AG08395 (cell line): ENCODE measurements at places on chromosomes 3 and 15.

DNA sequence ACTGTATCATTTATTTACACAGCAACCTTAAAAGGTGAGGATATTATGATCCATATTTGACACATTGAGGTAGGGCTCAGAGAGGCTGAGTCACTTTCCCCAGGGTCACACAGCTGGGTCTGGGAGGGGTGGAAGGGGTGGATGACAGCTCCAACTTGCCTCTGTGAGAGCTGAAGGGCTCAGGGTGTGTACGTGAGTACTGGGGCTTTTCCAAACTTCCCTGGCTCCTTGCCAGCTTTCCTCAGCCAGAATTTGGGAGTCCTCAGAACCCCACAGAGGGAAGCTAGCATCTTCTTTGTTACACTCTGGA lies 58.3 kb upstream of the SLC6A11 start:
- no peak for DNase-seq

DNA sequence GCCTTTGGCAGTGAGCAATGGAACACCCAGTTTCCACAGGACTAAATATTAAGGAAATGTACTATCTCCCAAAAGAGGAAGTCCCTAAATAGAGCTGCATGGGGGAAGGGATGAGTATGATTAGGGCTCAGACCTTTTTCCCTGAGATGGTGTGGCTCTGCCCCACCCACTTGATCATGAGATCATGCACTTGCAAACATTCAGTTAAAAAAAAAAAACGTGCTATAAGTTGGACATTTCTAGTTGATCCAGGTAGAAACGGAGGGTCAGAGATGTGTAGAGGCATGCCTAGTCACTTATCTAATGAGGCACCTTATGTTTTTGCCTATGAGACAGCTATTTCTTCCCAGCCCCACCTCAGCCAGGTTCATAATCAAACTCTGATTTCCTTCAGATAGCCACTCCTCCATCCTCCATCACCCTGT lies 24.5 kb upstream of the SSR3 start:
- no peak for DNase-seq

DNA sequence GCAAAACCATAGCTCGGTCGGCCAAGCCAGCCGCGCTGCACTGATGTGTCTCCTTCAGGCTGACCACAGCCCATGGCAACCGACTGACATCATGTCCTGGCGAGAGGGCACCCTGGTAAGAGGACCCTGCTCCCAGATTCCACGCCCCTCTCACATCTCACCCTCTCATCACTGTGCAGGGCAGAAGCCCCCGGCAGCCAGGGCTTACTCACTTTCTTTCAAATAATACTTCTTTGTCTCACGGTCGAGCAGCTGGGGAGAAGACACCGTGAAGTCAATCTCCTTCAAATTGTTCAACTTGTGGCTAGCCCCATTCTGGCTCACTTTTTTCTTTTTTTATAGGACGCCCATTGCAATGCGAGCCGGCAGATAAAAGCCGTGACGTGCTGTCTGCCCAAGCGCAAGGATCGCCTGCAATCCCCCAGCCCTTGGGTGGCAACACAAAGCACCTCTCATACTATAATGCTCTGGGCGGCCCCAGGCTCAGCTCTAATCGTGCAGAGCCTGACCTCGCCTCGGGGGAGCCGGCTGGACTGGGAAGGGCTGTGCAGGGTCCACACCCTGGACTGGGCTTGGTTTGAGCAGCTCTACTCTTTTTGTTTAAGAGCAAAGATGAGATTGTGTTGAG lies 33.6 kb downstream of the VGLL4 start:
- DNase-seq, result no peak

DNA sequence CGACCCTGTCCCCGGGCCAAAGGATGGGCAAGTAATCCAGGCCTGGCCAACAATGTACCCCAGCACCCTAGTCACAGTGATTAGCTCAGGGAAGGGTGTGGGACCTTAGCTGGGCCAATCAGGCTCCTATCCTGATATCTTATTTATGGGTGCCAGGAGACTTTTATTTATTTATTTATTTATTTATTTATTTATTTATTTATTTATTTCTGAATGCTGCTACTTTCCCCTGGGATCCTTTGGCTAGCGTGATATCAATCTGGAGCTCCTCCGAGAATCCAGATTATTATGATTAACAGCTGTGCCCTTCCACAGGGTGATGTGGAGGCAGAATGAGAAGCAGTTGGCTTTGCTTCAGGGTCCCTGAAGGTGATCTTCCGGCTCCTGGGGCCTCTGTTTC lies 32.2 kb upstream of the BHLHE40 start:
- DNase-seq, result no peak

GRCh38 chr3:133429063-133429462 lies 29.2 kb downstream of the BFSP2 start:
- no peak for DNase-seq

- DNase-seq, result no peak
Measured at GRCh38 chr3:61227799-61228198, 23.5 kb downstream of the FHIT start.

DNA sequence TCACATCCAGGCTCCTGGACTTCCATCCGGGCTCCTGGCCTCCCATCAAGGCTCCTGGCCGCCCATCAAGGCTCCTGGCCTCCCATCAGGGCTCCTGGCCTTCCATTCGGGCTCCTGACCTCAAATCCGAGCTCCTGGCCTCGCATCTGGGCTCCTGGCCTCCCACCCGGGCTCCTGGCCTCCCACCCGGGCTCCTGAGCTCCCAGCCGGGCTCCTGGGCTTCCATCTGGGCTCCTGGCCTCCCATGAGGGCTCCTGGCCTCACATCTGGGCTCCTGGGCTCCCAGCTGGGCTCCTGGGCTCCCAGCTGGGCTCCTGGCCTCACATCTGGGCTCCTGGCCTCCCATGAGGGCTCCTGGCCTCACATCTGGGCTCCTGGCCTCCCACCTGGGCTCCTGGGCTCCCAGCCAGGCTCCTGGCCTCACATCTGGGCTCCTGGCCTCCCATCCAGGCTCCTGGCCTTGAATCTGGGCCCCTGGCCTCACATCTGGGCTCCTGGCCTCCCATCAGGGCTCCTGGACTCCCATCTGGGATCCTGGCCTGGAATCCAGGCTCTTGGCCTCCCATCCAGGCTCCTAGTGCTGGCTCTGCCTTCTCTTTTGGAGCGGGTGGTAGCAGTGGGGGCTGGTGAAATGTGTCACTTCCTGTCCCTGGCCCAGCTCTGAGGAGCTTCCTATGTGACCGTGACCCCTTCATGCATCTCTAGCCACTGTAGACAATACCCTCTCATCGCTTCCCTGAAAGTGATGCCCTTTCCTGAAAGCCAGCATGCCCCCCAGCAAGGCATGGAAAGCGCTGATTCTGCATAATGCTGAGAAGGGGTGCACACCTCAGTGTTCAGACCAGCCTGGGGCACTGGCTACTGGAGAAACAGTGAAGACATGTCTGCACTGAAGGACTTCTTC lies 62.7 kb upstream of the BLM start:
- no peak for DNase-seq

DNA sequence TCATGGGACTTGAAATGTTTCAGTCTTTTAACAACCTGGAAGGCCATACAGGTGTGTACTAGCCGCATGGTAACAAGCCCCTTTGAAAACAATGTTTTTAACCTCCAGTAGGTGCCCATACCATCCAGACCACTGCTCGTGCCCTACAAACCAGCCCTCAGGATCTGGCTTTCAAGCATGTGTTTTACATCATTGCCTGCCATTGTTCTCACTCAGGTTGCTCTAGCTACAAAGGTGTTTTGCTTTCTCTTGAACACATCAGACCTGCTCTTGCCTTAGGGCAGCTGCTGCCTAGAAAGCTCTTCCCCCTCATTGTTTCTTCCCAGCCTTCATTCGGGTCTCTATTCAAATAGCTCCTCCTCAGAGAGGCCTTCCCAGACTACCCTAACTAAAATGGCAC lies 32.3 kb upstream of the MAP3K13 start:
- no peak for DNase-seq

DNA sequence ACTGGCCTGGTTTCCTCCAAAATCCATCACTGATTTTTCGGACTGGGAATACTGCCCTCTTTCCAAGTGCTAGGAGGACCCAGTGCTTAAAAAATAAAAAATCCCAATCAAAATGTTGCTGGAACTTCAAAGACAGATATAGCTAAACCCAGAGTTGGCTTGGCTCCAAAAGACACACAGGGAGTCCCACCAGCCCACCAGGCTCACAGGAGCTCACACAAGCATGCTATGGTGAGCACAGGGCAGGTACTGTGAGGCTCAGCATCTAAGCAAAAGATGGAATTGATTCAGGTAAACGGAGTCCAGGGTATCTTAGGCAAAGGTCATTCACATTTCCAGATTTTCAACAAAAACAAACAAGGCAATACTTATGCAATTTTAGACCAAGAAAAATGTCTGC lies 3.7 kb downstream of the TRANK1 start:
- DNase-seq, result no peak

GRCh38 chr3:183542355-183542754 lies 13.2 kb downstream of the KLHL6 start:
- no peak for DNase-seq

DNA sequence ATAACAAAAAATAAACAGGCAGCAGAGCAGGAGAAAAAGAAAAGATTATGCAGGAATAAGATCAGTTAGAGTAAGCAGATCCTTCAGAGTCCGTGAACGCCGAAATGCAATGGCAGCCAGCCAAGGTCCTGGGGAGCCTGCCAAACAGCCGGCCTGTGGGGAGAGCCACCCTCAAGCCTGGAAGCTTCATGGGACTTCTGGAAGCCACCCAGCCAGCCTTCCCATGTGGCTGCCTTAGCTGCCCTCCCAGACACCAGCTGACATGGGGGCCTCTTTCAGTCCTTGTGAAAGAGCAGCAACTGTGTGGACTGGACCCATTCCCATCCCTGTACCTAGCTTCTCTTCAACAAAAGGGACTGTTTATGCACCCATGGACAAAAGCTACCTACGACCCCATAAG lies 64.9 kb upstream of the RAD18 start:
- DNase-seq, result peak; percentile 64
